ENCODE measurements at places on chromosomes 5 and 9. TPM values are rescaled to one million over a fixed set of nuclear protein-coding genes. Genes with fewer than 3 reads are reported as not detected.

LPAR1 gene
- total RNA-seq: 16.8 TPM

TLE1 gene
- total RNA-seq: 40.0 TPM

PCDHB4 gene
- total RNA-seq: 0.13 TPM

CRB2 gene
- total RNA-seq: not detected

FSTL4 gene
- not detected for total RNA-seq

GAS1 gene
- 2.6 TPM for total RNA-seq

PRXL2C gene
- 5.8 TPM for total RNA-seq

ADAMTS13 gene
- 1.0 TPM for total RNA-seq

GRCh38 chr9:19102181-19102630, 498 bp downstream of the HAUS6 start:
- no peak for DNase-seq

GRCh38 chr9:114947058-114947457, 16.7 kb upstream of the TNFSF8 start:
- no peak for DNase-seq

DNA sequence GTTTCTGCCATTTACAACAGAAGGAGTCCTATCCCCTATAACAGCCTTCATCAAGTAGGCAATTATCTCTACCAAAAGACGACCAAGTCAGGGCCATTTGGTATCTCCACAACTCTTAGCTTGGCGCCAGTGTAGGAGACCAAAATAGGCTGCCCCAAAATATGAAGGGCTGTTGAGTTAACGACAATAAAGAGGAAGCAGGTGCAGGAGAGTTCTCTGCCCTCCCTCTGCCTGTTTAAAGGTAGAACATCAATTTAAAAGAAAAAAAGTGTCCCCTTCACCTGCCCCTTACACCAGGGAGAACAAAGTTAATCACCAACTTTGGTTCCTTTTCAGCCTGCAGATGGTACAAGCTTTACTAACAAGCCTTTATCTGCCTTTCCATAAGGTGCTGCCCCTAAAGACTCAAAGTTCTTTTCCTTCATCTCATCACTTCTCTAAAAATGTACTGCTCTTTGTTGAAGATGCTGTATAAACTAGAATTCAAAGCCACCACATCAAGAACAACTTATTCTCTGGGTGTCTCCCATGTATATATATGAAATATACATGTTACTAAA, 33.3 kb downstream of the PPP1R2B start:
- no peak for DNase-seq

GRCh38 chr5:151743530-151743929, 14.9 kb downstream of the ATOX1 start:
- no peak for DNase-seq

DNA sequence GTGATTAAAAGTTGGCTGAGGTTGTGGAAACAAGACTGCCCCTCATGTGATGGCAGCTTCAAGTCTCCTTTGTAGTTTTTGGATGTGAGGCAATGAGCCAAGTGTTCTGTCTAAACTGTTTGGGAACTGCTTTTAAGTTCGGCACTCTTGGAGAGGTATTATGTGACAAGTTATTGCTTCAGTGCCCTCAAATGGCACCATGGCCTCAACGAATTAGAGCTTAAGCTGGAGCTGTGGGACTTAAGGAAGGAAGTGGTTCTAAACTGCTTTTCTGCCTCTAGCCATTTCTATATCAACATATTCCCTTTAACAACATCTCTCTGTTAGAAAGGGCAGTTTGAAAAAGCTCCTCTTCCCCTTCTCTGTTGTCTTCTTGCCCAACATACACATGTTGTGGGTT, 227.7 kb downstream of the RFK start:
- DNase-seq: no peak

GRCh38 chr5:90161414-90161813, 248.1 kb downstream of the CETN3 start:
- DNase-seq: peak; percentile 41

GRCh38 chr9:35395076-35395705, 94.7 kb upstream of the RUSC2 start:
- DNase-seq: no peak

DNA sequence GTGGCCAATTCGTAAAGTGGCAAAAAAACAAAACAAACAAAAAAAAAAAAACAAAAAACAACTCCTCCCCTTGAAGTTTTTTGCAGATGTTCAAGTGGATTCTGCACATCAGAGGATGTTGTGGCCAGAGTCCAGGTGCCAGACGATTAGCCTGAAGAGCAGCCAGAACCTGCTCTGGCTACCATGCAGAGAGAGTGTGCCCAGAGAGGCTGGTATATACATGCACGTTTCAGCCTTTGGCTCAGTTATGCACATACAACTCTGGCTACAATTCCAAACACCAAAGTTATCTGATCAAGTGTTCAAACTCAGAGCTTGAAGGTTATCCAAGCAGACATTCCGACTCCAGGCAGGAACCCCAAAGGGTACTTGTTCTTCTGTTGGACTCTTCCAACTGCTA, 34.7 kb downstream of the GGTA1 start:
- no peak for DNase-seq

DNA sequence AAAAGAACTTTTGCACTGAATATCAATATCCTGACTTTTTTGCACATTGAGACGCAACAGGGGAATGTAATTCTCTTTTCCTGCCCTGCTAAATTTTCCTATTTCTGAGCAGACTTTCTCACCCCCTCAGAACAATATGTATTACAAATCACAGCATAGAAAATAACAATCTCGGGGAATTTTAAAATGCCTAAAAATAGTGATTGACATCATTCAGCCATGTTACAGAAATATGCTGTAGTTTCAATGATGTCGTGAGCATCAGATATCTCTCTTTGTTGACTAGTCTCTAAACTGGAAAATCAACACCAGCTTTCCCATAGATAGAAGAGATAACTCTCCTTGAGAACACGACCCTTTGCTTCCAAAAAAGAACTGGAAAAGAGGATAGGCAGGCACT, 166.7 kb downstream of the ZDHHC21 start:
- DNase-seq: no peak

- DNase-seq: peak; percentile 67
Observed at GRCh38 chr5:66519626-66520025, 76.6 kb upstream of the MAST4 start.

- no peak for DNase-seq
Observed at GRCh38 chr5:163463063-163463435, 2.6 kb downstream of the HMMR start.

GRCh38 chr5:14036947-14037346, 92.5 kb upstream of the DNAH5 start:
- DNase-seq: peak; percentile 41

DNA sequence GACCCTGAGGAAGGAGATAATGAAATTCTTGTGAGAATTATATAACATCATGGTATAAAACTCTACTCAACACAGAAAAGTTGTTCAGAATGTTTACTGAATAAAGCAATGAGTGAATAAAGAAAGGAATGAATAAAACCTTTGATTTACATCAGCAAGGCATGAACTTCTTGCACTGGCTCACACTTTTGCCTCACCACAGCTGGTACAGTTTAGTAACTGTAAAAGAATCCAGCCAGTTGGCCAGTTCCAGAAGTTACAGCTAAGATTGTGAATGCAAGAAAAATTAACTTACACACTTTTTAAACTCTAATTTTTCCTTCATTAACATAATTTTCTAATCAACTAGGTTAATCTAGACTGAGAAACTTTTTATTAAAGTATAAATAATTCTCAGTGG, 490.9 kb downstream of the NFIB start:
- no peak for DNase-seq

DNA sequence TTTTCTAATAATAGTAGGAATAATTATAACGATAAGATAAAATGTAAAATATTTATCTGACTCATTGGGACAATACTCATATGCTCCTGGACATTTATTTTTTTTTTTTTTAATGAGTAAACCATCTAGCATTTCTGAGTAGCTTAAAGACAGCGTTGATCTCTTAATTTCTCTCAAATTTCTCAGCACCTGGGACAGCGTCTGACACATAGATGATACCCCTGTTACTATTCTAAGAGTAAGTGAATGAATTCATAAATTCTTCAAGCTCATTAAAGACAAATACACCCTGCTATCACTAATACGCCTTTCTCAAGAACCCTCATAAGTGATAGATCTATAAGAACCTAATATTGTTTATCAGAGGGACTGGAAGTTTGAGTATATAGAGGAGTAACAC, 12.0 kb upstream of the HTR4 start:
- no peak for DNase-seq

GRCh38 chr5:128669803-128670202, 131.8 kb upstream of the FBN2 start:
- DNase-seq: peak; percentile 46

GRCh38 chr5:15737036-15737821, 237.2 kb downstream of the FBXL7 start:
- DNase-seq: no peak

GRCh38 chr5:95857185-95857945, 34.8 kb upstream of the GLRX start:
- no peak for DNase-seq

- DNase-seq: no peak
Observed at GRCh38 chr9:32431196-32431595, 46.8 kb downstream of the ACO1 start.

- DNase-seq: no peak
Observed at GRCh38 chr9:2934241-2934650, 90.4 kb upstream of the PUM3 start.

- no peak for DNase-seq
Observed at GRCh38 chr5:40828021-40828631, 6.9 kb downstream of the RPL37 start.

DNA sequence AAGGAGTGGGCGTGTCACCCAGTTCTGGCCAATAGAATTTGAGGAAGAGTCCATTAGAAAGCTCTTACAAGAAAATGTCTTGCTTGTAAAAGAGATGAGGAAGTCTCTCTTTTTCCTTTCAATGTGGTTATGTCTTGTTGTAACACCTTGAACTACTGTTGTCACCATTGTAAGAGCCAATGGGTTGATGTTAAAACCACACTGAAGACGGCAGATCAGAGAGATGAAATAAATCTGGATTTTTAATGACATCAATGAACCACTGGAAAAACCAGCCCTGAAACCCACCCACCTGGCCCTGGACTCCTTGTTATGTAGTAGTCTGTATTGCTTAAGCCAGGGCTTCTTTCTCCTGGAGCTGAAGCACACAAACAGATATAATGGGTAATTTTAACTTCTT, 83.8 kb upstream of the ERCC6L2 start:
- no peak for DNase-seq

Data from bronchial epithelial cell (primary cell).